Stimulated activated CD4-positive, alpha-beta T cell treated with anti-CD3 and anti-CD28 coated beads, TNF-alpha, amount 100 ng/mL, for 1 hour (primary cell): ENCODE measurements at places on chromosomes 5 and 9.

DNA sequence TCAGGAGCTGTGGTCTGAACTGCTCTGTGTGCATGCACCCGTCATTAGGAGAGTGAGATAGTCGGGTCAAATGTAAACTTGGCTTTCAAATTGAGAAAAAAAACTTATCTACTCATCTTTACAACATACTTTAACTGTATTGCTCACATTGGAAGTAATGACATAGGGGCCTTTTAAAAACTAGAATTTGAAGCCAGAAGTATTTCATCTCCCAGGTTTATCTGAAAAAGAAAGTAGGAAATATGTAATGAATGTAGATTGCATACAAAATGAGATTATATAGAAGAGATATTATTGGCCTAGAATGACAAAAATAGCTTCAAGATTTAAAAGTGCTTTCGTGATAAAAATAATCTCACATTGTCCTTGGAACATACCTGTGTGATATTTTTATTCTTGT, 24.3 kb downstream of the RGS7BP start:
- DNase-seq = no peak

- no peak for DNase-seq
Observed at GRCh38 chr9:92438900-92439526, 14.7 kb upstream of the OMD start.

- DNase-seq = no peak
Observed at GRCh38 chr5:176447591-176447977, 601 bp upstream of the FAF2 start.

- DNase-seq = no peak
Observed at GRCh38 chr5:133117166-133117911, 65.5 kb downstream of the HSPA4 start.

DNA sequence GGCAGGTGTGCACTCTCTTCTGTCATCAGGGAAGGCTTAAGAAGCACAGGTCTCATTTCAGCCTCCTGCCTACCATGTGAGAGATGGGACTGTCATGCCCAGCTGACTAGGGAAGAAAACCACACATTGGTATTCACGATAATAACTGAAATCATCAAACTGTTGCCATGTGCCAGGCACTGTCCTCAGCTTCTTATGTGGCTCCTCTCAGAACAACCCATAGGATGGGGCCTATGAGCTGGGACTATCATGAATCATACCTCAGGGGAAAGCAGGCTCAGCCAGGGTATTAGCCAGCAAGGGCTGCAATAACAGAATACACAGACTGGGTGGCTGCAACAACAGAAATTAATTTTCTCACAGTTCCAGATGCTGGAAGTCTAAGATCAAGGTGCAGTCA, 3.3 kb downstream of the AFAP1L1 start:
- no peak for DNase-seq
